Testis (tissue), 5 donors: ENCODE measurements at places on chromosomes 7 and 10.
A peak's percentile ranks its signal among the peaks of the same experiment; 100 is the strongest.

DNA sequence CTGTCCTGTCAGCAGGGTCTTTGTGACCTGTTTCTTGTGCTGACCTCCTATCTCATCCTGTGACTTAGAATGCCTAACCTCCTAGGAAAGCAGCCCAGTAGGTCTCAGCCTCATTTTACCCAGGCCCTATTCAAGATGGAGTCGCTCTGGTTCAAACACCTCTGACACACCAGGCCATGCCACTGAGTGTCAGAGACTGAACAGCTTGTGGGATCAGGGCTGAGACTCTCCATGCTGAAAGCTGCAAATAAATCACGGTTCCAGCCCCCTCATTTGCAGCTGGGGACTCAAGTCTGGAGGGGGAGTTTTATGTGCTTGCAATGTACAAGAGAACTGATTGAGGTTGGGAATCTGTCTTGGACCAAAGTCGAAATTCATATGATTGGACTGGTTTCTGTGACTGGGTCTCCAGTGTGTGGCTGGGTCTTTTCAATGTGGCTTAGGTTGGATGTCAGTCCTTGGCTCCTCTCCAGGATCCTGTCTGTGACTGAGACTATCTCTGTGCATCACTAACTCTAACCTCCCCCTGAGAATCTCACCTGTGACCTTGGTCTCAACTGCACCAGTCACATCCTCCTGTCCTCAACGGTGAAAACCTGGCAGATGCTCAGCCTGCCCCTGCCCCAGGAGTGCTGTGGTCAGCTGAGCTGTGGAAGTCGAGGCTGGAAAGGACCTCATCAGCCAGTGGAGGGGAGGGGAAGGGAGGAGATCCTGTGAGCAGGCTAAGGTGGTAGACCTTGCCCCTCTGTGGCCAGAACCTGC is 11.7 kb downstream of the PRF1 start:
- DNase-seq: peak; percentile 11

DNA sequence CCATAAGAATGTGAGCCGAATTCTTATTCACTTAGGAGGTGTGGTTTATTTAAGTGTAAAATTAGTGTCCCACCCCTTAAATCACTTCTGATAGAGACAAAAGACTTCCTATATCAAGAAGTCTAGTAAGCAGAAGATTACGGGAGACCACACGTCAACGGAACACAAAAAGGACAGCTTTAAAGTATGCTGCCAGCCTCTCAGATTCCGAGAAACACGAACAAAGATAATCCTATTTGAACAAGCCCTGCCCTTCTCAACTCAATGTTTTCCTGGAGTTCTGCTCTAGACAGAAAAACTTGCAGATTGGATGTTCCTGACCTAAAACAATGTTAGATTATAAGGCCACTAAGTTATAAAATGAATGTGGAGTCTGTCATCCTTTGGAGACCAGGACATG is 4.9 kb upstream of the MCU start:
- DNase-seq: no peak

GRCh38 chr7:13117103-13117502 is 429.7 kb downstream of the ARL4A start:
- no peak for DNase-seq

DNA sequence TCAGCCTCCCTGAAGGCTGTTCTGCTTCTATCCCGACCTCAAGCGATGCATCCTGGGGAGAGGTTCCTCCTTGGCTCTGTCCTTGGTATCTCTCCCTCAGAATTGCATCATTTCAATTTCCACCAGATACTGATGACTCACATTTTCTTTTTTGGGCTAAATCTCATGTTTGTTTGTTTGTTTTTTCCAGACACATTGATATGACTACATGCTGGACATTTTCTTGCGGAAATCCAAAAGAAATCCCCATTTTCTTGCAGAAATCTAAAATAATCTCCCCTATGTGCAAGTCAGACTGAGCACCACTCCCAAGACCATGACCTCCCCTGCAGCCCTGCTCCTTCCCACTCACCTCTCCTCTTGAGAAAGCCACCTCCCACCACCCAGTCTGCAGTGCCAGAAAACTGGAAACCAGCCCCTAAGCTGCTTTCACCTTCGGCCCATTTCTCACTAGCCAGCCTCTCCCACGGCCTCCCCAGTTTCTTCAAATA is 260.2 kb upstream of the PRKCQ start:
- DNase-seq: no peak

GRCh38 chr10:102413053-102413705 is 5.4 kb downstream of the PSD start:
- DNase-seq: no peak

DNA sequence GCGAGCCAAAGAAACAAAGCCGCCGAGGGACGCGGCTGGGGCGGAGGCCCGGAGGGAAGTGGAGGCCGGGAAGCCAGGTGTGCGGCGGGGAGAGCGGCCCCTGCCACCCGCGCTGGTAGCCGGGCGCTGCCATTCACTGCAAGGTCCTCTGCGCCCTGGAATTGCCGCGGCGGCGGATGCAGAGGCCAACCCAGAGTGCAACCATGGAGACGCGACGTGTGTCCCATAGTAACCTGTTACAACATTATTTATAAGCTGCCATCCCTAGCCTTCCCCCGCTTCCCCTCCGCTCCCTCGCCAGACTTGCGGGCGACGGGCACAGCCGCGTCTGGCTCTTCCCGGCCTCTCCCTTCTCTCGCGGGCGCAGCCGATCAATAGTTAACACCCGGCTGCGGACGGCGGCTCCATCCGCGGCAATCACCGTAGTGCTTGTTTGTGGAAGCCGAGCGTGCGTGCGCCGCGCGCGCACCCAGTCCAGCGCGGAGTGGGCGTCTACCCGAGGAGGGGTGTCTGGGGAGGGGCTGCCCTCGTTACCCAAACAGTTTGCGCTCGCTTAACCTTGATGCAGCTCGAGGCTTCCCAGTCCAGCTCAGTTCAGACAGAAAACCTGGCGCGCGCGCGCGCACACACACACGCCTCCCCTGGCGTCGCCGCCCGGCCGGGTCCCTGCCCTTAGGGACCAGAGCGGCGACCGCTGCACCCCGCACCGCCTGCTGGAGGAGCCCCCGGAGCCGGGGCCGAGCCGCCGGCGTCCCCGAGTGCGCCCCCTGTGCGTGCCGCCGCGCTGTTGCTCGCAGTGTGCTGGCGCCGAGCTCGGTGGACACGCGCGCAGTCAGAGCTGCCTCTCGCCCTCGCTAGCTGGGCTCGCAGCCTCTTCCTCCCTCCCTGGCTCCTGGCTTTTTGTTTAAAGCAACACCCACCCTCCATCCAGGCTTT is 165.4 kb upstream of the DPP6 start:
- peak; percentile 86 for DNase-seq

- DNase-seq: peak; percentile 76
Measured at GRCh38 chr7:105934572-105935185, 28.4 kb upstream of the CDHR3 start.

DNA sequence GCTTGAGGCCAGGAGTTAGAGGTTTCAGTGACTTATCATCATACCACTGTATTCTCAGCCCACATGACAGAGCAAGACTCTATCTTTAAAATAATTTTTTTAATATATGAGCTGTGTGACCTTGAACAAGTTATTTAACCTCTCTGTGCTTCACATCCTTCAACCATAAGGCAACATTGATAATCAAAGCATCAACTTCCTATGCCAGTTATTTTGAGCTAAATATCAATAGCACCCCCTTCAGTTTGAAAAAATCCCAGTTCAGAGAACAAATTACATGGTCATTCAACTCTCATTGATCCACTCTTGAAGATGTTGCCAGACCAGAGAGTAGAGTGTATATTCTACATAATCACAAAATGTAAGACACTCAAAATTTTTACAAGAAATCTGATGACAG is 53.0 kb downstream of the ASNS start:
- DNase-seq: no peak

DNA sequence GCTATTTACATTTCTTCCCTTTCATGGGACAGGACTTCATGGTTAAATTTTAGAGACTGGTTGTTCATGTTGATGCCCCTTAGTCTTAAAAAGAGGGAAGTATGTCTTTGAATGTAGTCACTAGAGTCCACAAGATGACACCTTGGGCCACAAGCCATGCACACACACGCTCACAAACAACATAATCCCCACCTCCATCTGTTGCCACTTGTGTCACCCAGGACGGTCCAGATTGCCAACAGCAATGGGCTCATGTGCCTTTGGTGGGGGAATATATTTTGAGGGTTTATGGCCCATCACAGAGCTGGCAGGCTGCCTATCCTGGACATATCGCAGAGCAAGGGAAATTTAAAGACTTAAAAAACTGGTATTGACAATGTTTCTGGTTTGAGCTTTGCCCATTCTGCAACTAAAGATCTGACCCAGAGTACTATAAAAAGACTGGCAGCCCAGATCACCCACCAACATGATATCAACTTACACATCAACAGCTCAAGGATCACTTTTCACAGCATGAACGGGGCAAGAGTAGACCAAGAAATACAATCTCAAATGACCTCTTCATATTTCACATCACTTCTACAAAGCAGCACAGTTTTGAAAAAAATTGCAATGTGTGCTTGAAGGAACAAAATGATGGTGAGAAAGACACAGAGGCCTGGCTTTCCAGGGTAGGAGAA is 50.5 kb downstream of the STRA8 start:
- DNase-seq: no peak

DNA sequence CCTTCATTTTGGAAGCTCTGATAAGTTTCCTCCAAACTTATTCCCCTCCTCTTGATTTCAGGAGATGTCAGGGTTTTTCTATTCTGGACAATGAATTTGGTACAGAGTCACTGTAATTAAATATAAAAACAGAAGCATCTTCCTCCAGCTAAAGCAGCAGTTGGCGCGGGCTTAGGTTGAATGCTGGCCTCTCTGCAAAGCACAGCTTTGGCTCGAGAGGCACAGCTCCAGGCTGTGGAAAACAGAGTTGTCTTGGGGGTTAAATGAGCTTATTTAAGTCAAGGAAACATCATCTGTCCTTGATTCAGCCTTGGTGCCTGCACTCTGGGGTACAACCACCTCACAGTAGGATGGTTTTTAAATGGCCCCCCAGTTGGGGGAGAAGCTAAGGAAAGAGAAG is 35.0 kb upstream of the PDCD4 start:
- no peak for DNase-seq

DNA sequence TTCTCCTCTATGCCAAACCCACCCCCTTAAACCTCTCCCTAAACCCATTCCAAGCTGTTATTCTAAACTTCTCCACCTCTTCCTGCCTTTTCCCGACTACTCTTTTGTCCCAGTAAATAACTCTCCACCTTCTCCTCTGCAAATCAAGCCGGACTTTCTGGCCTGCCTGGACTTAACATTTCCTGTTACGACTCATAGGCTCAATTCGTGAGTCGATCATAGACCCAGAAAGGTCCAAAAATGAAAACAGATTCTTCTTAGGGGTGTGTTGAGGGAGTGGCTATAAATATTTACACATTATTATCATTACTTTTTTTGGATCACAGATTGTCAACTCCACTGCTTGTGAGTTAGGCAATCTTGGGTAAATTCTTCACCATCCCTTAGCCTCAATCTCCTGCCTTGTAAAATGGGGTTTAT is 59.0 kb upstream of the HABP2 start:
- DNase-seq: no peak

DNA sequence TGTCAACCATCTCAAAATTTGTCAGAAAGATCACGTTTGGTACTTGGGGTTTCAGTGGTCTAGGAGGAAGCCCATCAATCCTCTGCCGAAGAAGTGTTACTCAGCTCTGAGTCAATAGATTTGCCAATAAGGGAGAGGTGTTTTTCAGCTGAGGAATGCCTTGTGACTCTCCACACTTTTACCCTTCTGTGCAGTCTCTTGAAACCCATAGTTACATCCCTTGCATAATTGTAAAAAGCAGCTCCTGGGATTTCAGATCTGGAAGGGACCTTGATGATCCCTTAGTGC is 47.5 kb downstream of the INSYN2A start:
- DNase-seq: no peak

GRCh38 chr7:12655161-12655560 is 32.3 kb upstream of the ARL4A start:
- no peak for DNase-seq

- no peak for DNase-seq
Measured at GRCh38 chr7:81871606-81872265, 101.9 kb upstream of the HGF start.

GRCh38 chr10:131743190-131744151 is 157.3 kb upstream of the PPP2R2D start:
- no peak for DNase-seq

- DNase-seq: no peak
Measured at GRCh38 chr10:112475575-112476218, 28.7 kb downstream of the VTI1A start.

- no peak for DNase-seq
Measured at GRCh38 chr10:12540341-12540781, 191.0 kb downstream of the CAMK1D start.

DNA sequence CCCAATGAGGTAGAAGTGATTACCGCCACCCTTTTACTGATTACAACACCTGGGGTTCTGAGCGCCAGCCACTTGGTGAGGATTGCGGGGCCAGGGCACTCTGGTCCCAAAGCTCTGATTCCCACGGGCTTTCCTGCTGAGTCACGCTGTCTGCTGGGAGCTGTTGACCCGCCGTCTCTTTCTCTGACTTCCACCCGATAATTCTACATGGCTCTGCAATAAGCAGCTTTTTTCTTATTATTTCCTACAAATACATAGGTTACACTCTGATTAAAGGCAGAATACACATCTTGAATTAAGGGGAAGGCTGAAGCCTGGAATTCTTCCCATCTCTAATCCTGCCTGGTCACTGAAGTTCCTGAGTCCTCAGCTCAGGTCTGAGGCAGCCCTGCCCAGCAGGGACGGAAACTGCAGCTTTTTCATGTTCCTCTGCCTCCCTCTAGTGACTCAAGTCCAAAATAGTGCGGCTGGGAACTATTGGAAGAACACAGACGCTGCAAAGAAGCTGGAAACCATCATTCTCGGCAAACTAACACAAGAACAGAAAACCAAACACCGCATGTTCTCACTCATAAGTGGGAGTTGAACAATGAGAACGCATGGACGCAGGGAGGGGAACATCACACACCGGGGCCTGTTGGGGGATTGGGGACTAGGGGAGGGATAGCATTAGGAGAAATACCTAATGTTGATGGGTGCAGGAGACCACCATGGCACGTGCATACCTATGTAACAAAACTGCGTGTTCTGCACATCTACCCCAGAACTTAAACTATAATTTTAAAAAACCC is 178.3 kb downstream of the PRKCQ start:
- DNase-seq: peak; percentile 87

DNA sequence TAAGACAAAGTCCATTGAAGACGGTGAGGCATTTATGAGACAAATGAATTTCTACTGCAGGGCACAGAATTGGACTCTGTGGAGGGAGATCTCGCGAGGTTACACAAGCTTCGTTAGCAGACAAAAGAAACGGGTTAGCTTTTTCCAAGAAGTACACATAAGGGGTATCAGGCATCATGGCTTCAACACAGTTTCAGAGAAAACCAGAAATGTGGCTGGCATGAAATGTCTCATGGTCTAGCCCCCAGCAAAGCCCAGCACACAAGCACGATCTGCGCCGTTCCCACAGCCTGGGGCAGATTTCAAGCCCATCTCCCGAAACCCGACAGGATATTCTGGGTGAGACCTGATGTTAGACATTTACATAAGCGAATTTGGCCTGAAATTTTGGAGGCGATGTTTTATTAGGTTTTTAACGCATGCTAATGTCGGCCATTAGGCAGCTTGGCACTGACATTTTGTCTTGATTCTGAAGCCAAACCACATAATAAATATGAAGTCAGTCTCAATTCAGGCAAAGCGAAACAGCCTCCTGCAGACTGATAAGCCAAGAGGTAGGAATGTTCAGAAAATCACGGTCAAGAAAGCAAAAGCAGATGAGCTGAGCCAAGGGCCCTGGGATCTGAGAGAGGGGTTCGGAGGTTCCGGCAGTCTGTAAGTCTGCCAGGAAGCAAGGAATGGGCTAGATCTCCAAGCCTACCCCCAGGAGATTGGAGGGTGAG is 240.5 kb downstream of the PRPF18 start:
- no peak for DNase-seq

- DNase-seq: no peak
Measured at GRCh38 chr10:127492607-127493250, 56.4 kb upstream of the NPS start.

- no peak for DNase-seq
Measured at GRCh38 chr10:88586462-88586861, at the start of gene LIPJ. LIPJ (plus strand) TSS chr10:88586762; CDS start chr10:88590688, 3,926 bp downstream.
